GDM1 (cell line): ENCODE measurements at places on chromosomes 12 and 14.

DNA sequence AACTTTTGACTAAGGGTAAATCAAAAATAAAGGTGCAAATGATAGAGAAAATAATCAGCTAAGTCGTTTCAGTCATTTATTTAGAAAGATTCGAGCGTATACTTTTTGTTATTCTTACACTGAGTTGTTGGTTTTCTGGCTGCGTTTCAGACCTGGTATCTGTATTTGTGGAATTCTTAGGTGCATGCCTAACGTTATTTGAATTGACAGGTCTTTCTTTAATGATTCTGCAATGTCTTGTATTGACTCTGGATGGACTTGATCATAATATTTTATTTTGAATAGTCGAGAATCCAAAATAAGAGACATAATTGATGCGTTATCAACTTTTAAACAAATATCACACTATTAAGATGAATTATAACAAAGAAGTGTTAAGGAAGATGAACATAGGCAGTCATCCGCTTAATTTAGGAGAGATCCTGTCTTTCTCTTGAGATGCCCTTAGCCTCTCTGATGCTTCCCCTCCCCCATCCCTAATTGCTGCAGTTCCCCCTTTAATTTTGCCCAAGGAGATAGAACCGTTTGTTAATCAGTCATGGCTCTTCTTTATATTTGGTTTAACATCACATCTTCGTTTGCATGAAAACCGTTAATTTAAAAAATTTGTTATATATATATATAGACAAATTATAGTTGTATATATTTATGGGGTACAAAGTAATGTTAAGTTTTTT lies 1.8 kb downstream of the ALX1 start:
- no peak for DNase-seq

DNA sequence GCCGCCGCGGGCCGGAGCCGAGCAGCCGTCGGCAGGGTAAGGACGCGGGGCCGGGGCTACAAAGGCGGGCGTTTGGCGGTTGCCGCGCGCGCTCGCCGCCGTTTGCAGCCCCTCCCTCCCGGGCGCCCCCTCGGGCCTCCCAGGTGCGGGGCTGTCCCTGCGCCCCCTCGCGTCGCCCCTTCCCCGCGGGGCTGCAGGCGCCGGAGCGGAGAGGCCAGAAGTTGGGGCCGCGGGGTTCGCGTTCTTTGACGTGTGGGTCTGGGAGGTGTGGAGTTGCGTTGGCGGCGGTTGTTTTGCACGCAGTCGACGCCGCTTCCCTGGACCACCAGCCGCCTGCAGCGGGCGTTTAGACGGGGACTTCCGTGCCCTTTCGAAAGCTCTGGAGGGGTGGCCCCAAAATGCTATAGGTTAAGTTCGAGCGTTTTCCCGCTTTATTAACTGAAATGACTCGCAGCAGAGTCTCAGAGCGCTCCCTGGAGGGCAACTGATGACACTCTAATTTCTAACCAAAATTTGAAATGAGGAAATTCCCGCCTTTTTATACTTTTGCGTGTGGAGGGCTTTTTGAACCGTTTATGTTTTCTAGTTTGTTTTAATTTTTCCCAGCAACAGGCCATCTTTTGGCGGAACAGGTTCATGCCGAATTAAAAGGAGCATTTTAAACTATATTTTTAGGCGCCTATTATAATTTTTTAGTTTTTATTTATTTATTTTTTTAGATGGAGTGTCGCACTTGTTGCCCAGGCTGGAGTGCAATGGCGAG lies 902 bp downstream of the TMPO start:
- DNase-seq, result peak; percentile 77

DNA sequence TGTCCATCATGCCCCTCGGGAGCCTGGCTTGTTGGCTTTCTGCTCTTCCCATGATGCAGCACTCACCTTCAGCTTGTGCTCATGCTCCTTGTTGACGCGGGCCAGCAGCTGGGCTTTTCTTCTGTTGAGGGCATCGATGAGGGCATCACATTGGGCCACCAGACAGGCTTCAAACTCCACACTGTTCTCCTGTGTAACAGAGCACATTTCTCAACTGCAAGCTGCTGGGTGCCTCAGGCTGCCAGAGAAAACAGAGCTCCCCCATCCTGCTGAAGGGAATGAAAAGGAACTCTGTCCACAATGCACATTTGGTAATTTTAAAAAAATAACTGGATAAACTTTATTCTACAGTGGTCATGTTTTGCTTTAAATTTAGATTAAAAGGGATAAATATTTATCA lies 72.1 kb downstream of the TRIM9 start:
- DNase-seq, result no peak

DNA sequence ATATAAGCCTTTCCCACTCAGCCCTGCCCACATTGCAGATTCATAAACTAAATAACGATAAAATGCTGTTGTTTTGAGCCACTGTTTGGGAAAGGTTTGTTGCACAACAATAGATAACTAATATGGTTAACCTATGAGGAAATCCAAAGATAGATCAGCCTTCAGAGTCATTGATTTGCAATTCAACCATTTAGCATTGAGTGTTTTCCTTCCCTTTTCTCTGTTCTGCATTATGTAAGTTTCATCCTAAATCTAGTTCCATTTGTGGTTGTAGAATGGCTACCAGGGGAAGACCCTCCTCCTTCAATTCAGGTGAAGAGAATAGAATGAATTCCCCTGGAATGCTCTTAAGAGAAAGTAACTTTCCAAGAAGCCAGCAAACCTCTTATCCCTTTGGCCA lies 19.6 kb downstream of the TC2N start:
- no peak for DNase-seq

DNA sequence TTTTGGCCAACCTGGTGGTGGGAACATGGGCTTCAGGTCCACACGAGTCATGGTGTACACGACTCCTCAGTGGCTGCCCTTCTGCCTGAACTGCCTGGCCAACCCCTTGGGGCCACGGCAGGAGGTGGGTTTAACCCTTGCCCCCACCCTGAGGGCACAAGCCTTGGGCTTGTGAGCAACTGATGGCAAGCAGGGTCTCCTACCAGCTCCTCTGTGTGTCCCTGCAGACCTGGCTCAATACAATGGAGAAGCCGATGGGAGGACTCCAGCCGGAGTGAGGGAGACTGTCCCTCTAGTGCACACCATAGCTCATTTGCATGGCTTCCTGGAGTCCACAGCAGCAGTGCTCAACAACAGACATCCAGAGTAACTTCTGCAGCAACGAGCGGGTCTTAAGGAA lies 28.0 kb downstream of the JAG2 start:
- no peak for DNase-seq

- DNase-seq, result no peak
These were observed 2.0 kb upstream of the HOXC10 start for GRCh38 chr12:53982648-53983567.

GRCh38 chr12:4224206-4224889 lies 49.2 kb upstream of the CCND2 start:
- DNase-seq, result no peak

GRCh38 chr14:69715725-69716477 lies 51.0 kb upstream of the SRSF5 start:
- DNase-seq, result no peak

- no peak for DNase-seq
These were observed 36.3 kb downstream of the PLEKHG7 start for GRCh38 chr12:92739113-92739512.

- DNase-seq, result no peak
These were observed 11.8 kb downstream of the BEGAIN start for GRCh38 chr14:100575266-100575995.

- no peak for DNase-seq
These were observed 21.1 kb downstream of the BEGAIN start for GRCh38 chr14:100566119-100566518.

DNA sequence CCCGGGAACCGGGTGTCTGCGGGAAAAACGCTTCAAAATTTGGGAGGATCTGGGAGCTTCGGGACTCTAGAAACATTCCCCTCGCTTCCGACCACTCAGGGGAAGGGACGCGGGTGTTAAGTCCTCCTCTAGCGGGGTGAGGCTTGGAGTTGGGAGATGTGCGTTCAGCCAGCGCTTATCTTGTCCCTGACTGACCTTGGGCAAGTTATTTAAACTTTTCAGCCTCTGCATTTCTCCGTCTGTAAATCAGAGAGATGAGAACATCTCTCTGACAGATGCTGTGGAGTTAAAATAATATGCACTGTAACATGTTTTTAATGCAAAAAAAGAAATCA lies 76.9 kb upstream of the ANO4 start:
- DNase-seq, result no peak

DNA sequence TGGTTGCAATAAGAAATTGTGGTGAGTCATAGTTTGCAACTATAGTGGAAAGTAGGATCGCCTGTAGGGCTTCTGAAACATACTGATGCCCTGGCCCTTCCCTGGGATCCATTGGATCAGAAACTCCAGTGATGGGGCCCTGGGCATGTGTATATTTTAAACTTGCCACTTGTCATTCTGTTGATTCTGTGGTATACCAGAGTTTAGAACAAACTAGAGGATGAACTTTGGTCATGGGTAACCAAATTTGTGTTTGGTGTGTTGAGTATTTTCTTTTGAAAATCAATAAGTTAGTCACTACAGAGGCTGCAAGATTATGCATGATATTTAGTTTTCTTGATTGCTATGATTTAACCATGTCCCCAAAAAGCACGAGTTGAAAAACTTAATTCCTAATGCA lies 142.2 kb downstream of the SLC15A5 start:
- no peak for DNase-seq

DNA sequence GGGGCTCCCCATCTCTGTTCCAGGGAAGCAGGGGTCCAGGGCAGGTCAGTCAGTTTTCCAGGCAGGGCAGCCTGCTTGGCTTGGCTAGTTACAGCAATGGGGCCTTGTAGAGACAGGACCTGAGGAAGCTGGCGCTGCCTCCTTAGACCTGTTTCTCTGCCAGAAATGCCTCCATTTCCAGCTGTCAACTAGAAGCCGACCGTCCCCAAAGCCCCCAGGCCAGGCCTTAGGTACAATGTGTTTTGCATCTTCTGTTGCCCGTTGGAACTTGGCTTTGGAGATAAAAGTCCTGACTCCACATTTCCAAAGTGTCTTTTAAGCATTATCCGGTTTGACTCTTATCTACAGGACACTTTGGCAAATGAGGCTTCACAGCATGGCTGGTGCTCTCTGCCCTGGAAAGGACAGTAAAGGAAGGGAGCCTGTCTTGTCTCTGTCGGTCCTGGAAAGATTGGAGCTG lies 42.6 kb downstream of the KRT80 start:
- no peak for DNase-seq

DNA sequence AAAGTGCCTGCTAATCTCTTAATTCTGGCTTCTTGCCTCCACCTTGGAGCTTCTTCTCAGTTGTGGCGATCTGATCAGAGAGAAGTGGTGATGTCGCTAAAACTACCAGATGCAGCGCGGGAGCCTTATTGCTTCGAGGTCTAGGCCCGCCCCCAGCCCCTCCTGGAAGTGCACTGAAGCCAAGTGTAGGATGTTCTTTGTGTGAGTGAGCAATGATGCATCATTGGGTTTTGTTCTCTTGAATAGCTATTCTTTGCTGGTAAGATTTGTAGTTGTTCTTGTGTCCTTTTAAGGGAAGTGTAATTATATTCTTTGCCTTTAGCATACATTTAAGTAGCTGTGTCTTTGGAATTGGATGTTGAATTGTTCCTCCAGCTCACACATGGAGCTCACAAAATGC lies 35.8 kb downstream of the MTHFD1 start:
- no peak for DNase-seq

DNA sequence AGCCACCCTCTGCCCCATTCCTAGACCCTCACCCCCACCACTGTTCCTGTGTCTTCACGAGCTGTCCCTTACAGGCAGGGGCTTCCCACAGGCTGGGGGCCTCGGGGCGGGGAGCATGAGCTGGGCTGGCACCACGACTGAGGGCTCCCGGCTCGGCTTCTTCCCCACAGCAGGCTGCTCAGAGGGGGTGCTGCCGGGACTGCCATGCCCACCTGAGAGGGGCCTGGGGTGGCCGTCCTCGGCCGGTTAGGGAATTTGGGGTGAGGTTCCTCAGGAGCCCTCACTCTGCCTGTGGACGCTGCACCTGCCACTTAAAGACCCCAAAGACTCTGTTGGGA lies 6.8 kb downstream of the SLC25A47 start:
- no peak for DNase-seq

GRCh38 chr12:75683220-75683619 lies 171.8 kb upstream of the KRR1 start:
- no peak for DNase-seq

GRCh38 chr12:51753980-51754675 lies 94.4 kb downstream of the FIGNL2 start:
- DNase-seq, result no peak

DNA sequence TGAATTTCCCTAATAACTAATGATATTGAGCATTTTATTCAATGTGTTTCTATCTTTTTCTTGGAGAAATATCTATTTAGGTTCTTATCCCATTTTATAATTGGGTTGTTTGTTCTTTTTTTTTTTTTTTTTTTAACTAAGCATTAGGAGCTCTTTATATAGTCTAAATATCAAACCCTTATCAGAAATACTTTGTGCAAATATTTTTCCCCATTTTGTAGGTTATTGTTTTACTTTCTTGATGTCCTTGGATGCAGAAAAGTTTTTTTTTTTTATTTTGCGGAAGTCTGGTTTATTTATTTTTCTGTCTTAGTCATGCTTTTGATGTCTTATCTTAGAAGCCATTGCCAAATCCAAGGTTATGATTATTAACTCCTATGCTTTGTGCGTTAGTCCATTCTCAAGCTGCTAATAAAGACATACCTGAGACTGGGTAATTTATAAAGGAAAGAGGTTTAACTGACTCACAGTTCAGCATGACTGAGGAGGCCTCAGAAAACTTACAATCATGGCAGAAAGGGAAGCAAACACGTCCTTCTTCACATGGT lies 434.3 kb upstream of the TBX3 start:
- DNase-seq, result no peak

GRCh38 chr14:76696361-76696760 lies 64.9 kb upstream of the VASH1 start:
- no peak for DNase-seq

DNA sequence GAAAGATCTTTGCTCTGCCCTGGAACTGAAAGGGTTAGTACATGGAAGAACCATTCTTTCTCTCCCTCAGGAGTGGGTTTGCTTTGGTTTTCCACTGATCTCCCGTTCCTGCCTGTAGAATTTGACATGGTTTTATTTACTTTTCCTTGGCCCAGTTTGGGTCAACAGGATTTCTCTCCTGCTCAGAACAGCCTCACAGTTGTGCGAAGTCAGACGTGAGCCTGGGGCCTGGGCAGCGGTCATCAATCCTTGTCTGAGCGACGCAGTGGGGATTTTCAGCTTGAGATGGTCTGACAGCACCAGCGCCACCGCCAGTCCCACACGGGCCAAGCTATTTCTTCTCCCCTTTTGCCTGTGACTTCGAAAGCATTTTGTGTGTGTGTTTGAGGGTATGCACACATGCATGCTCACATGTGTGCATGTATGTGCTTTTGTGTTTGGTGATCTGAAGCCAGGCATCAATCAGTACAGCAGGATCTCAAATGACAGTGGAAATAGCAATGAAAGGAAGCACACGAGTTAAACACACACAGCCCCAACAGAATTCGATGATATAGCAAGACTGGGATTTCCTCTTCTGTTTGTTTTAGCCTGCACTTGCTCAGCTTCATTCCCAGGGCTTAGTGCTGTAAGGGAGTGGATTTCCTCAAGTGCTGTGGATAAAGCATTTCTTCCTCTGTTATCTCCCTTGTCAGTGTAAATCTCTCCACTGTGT lies 58.3 kb downstream of the SMOC1 start:
- DNase-seq, result no peak

GRCh38 chr14:56237398-56237797 lies 119.2 kb downstream of the PELI2 start:
- no peak for DNase-seq
